ENCODE measurements at places on chromosomes 7 and 10.

GRCh38 chr10:49508654-49509053, 30.3 kb downstream of the ERCC6 start:
- no peak for DNase-seq

DNA sequence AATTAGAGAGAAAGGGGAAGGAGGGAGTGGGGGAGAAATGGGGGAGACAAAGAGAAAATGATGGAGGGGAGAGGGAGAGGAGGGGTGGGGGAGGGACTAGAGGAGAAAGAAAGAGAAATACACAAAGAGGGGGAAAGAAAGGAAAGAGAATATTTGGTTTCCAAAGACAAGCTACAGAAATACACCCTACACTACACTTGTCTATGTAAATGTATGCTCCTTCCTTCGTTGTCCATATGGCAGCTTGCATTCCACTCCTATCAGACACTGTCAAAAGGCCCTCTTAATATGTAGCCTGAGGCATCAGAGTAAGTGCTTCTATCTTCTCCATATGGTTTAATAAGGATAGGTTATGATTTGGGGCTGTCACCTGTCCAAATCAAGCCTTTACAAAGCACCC, 92.8 kb upstream of the FEZF1 start:
- DNase-seq: no peak

- no peak for DNase-seq
These were observed 34.8 kb upstream of the SH2D4B start for GRCh38 chr10:80502621-80503583.

- no peak for DNase-seq
These were observed 2.7 kb downstream of the EGR2 start for GRCh38 chr10:62813453-62813852.
